ENCODE measurements at places on chromosomes 7 and 10. TPM values are rescaled to one million over a fixed set of nuclear protein-coding genes. Genes with fewer than 3 reads are reported as not detected.

The XPNPEP1 gene
- 43.1 TPM for polyA plus RNA-seq

The MSRB2 gene
- 33.4 TPM for polyA plus RNA-seq

The VSIR gene
- polyA plus RNA-seq, result 36.9 TPM

The SPRN gene
- 9.2 TPM for polyA plus RNA-seq

The GIMAP5 gene
- 8.7 TPM for polyA plus RNA-seq

The UNCX gene
- polyA plus RNA-seq, result not detected

The CRCP gene
- 41.2 TPM for polyA plus RNA-seq

The SPDYE6 gene
- polyA plus RNA-seq, result not detected

The WASHC2A gene
- 22.3 TPM for polyA plus RNA-seq

The PTPRZ1 gene
- polyA plus RNA-seq, result 26.3 TPM

The GARIN1A gene
- not detected for polyA plus RNA-seq

The SFMBT2 gene
- polyA plus RNA-seq, result 2.3 TPM

The PON1 gene
- polyA plus RNA-seq, result 28.8 TPM

The PAOX gene
- polyA plus RNA-seq, result 7.9 TPM

The PFKFB3 gene
- polyA plus RNA-seq, result 22.3 TPM

The LEP gene
- polyA plus RNA-seq, result not detected

The KLHL7 gene
- 29.9 TPM for polyA plus RNA-seq

The GPRIN2 gene
- not detected for polyA plus RNA-seq

The TM9SF3 gene
- 26.6 TPM for polyA plus RNA-seq

The LIPJ gene
- polyA plus RNA-seq, result not detected

The MBLAC1 gene
- polyA plus RNA-seq, result 4.7 TPM

The ADAM22 gene
- 9.8 TPM for polyA plus RNA-seq

The ZNF425 gene
- 2.9 TPM for polyA plus RNA-seq

The SPDYE18 gene
- not detected for polyA plus RNA-seq

The PCLO gene
- 20.3 TPM for polyA plus RNA-seq
